ENCODE measurements at places on chromosomes 5 and 9. TPM values are rescaled to one million over a fixed set of nuclear protein-coding genes. Genes with fewer than 3 reads are reported as not detected.

- no peak for DNase-seq
Observed at GRCh38 chr5:77744116-77744515, 32.0 kb downstream of the TBCA start.

GRCh38 chr5:32304622-32305021 is 8.1 kb downstream of the MTMR12 start:
- no peak for DNase-seq

GRCh38 chr5:36040651-36041536 is 25.8 kb downstream of the UGT3A2 start:
- no peak for DNase-seq

DNA sequence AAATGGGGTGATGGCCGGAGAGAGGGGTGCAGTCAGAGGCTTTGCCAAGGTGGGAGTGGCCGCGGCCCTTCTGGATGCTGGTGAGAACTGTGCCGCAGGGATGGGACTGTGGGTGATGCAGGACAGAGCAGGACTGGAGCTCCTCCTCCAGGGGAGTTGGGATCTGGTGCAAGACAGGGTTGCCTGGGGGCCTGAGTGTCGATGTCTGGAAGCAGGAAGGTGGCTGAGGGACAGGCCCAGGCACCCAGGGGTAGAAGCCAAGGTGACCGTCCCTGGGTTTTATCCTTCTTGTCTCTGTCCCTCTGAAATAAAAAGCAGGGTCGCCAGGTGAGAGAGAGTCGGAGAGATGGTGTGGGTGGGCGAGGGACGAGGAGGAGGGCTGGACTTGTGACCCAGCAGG is 89.1 kb upstream of the IER5L start:
- DNase-seq, result no peak

DNA sequence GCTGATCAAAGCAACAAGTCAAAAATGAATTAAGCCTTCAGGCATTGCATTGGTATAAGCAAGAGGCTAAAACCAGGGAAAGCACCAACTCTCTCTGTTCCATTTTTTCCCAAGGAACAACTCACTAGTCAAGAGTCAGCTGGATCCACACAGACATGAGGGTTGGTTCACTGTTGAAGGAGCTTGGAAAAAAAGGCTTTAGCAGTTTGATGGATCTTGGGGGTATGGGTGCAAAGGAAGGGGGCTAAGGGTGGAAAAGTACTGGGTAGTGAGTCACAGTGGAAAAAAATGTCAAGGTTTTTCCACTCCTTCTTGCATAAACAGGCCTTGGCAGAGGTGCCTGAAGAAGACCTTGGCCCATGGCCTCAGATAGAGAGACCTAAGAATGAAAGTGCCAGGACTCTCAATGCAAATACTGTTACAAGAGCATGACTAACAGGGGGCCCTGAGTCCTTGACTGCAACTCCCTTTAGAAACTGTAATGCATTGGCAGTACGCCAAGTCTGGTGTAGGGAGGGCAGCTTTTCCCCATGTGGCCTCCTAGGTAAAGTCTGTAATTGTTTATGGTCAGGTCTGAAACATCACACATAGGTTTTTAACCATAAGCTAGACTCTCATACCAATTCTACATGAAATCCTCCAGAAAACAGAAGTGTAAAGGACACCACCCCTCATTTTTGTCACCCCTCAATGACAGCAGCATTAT is 23.7 kb downstream of the ACTL7A start:
- DNase-seq, result peak; percentile 38

- no peak for DNase-seq
Observed at GRCh38 chr9:32573821-32574220, 862 bp upstream of the NDUFB6 start.

DNA sequence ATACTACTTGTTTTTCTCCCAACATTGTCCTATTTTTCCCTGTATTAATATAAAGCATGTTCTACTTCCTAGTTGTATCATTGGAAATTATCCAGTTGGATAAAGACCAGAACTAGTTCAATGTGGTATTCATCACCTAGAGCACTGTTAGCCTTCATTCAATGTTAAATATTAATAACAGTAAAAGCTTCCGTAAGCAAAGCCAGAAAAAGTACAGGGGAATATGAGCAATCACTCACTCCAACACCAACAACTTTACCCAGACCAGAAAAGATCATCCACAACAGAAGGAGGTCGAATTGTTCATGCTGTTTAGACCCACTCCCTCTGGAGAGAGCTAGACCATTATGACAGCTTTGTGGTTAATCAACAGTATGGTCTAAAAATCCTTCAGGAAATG is 728.4 kb downstream of the MAT2B start:
- DNase-seq, result peak; percentile 48

DNA sequence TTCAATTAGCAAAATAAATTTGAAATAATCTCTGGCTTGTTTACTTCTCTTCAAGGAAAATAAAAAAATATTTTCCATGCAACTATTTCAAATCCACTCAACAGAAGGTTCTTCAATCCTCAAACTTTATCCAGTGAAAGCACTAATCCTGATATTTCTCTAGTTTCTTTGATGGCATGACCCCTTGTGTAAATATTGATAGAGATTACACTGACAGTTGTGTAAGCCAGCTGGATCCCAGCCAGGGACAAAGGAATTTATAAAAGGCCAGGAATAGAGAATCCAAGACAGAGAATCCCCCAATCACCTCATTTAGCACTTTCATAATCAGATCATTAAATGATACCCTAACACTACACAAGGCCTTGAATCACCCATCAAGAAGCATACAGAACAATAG is 135.2 kb downstream of the GNA14 start:
- no peak for DNase-seq

Gene ZNF454
- not detected for total RNA-seq

All from Caki2 (cell line).